ENCODE measurements at places on chromosomes 2 and 18. TPM values are rescaled to one million over a fixed set of nuclear protein-coding genes. Genes with fewer than 3 reads are reported as not detected.

GRCh38 chr18:48600046-48600445, 61.2 kb downstream of the CTIF start:
- no peak for DNase-seq

DNA sequence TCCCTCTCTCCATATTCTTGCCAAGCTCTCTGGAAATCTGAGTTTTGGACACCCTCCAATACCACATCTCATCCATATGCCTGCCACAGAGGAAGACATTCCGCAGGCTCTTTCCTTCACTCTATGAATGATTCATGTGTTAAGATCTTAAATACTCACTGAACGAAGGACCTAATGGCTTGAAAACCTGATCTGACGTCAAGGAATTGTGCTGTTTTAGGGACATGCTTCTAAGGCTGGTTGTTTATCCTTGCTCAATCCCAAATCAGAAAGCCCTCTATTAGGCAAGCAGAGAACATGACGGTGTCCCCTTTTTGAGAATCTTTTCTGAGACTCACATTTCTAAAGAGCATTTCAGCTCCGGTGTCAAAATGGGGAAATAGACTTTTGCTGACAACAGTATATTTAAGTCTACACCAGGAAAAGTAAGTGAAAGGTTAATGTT, 83.7 kb upstream of the GALNT5 start:
- DNase-seq, result no peak

GRCh38 chr2:105784589-105784988, 39.9 kb downstream of the NCK2 start:
- no peak for DNase-seq

GRCh38 chr18:62717169-62717924, 2.0 kb downstream of the PHLPP1 start:
- no peak for DNase-seq

DNA sequence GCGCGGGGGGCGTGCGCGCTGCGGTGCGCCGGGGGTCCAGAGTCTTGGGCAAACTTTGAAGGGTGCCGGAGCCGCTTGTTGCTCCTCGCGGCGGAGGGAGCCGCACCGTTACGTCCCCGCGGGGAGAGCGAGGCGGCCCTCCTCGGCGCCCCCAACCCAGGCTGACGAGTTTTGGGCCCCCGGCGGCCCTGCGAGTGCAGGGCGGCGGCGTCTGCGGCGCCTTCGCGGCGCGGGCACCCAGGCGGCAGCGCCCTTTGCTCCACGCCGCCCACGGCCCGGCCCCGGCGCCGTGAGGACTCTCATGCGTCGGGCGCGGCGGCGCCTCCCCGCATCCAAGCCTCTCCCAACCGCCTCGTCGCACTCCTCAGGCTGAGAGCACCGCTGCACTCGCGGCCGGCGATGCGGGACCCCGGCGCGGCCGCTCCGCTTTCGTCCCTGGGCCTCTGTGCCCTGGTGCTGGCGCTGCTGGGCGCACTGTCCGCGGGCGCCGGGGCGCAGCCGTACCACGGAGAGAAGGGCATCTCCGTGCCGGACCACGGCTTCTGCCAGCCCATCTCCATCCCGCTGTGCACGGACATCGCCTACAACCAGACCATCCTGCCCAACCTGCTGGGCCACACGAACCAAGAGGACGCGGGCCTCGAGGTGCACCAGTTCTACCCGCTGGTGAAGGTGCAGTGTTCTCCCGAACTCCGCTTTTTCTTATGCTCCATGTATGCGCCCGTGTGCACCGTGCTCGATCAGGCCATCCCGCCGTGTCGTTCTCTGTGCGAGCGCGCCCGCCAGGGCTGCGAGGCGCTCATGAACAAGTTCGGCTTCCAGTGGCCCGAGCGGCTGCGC, 814 bp downstream of the FZD7 start:
- DNase-seq, result no peak

GRCh38 chr2:123737371-123737770, 287.7 kb upstream of the CNTNAP5 start:
- DNase-seq, result no peak

DNA sequence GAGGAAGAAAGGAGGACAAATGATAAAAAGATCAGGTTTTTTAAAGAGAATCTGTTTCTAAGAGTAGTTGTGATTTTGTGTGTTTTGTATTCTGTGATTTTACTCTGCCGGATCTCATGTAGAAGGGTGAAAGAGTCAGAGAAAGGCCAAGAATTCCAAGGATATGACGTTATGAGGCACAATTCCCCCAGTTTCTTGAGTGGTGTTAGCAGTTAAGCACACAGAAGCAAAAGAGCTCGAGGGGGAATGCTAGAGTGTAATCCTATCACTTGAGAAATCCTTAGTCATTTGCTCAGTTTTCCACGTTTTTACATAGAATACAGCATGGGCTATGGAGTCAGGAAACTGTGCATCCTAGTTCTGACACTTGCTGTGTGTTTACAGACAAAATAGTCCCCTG, 34.8 kb downstream of the METTL4 start:
- no peak for DNase-seq

- DNase-seq, result no peak
Measured at GRCh38 chr2:219701847-219702634, 74.6 kb downstream of the SLC4A3 start.

DNA sequence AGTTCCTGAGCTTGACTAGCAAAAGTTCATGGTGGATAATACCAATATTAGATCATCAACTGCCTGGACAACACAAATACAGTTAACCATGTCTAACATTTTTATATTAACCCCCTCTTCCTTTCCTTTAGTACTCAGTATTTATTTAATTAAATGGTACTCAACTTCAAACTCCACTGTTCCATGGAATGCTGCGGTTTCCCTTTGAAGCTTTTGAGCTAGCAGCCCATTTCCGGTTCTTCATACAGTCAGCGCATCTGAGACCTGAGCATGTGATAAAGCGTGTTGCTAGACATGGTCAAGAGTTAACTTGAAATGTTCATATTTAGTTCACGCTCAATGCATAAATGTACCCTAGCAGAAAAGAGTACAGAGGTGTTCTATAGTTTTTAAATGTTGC, 278.4 kb downstream of the ALPK2 start:
- no peak for DNase-seq

GRCh38 chr2:63984606-63985359, 34.4 kb downstream of the VPS54 start:
- DNase-seq, result no peak

DNA sequence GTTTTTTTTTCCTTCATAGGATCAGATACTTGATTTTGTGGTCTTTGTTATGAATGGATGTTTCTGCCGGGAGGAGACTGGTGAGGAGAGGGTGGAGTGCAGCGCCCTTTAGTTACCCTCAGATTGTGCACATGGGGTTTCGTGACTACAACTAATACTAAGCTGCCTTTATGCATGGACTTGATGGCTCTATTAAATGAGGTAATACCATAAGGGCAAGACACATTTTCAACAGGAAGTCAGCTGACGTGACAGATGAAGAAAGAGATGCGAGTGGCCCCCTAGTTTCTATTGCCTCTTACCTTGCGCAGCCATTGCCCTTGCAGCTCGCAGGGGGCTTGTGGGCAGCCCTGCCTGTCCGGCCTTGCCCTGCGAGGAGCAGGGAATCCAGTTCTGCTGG, 24.4 kb downstream of the ZNF407 start:
- DNase-seq, result no peak

DNA sequence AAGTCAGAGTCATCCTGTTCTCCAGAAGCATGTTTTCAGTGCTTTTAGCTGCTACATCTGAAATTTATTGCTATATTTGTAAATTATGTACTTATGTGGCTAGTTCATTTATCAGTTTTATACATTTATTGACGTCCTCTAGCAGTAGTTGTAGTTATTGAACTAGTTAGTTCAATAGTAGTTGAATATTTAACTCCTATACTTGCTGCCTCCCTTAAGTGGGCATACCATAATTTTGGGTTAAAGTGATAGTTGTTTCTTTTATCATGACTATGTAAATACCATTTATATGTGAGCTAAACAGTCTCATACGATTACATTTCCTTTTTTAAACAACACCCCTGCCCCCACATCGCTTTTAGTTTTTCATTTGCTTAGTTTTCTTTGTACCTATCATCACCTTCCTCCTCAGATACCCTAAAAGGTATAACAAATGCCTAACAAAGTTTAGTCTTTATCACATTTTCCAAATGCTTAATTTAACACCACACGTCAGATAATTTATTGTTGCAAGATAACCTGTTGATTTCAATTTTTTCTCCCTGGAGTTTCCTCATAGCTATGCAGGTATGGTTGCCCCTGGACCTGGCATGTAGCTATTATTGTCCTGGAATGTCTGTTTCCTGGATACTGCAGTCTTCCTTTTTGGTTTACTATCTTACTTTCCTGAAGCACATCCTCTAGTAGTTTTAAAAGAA, 8.8 kb downstream of the MAP4K4 start:
- DNase-seq, result no peak

GRCh38 chr2:127721978-127722355, 20.7 kb downstream of the SFT2D3 start:
- no peak for DNase-seq

GRCh38 chr18:25364732-25365131, 12.8 kb upstream of the ZNF521 start:
- no peak for DNase-seq

GRCh38 chr2:11286323-11286722, 58.1 kb downstream of the ROCK2 start:
- DNase-seq, result no peak

DNA sequence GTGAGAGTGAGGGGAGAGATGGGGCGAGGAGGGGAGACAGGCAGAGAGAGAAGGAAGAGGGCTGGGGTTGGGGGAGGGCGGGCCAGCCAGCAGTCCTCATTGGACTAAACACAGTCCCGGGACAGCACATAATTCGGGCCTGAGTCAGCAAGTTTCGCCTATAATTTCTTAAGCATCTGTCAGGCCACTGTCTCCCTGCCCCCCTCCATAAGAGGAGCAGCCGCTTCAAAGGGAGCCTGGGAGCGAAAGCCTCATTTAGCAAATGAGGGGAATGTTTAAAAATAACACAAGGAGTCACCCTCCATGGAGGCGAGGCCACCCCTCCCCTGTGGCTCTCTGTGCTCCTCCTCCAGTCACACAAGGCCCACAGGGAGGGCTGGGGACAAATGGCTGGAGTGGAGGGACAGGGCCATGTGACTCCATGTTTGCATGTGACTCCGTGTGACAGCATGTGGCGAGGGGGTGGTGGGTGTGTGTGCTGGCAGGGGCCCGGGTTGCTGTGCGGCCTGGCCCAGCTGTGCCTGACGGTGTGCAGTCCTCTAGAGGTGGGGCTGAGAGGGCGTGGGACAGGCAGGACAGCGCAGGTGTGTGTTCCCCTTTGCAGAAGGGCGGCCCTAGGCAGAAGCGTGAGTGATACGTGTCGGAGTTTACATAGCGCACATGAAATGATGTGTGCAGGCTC, 162.4 kb downstream of the CELF4 start:
- no peak for DNase-seq

DNA sequence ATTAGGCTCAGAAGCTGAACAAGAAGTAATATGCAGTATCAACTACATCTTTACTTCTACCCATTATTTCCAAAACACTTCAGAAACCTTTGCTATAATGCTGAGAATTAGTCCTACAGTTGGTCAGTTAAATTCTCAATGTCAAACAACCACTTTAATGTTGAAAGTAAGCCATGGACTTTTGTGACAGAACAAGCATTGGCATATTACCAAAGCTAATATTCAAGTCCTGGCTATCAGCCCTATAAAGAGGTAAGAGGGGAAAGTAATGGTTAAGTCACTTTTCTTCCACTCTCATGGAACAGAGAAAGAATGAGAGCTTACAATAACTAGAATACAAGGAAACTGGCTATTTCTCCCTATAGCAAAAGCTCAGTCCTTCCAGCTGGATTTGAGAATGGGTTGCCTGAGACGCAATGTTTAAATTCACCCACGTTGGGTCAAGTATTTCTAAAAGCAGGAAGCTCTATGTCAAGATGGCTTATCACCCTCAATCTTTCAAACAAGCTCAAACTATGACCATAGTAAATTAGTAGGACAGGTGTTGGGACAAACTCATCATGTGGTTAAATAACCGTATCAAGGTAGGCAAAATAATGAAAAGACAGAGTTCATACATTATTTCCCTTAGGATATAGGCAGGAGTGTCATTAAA, 31.4 kb upstream of the MFSD6 start:
- no peak for DNase-seq

DNA sequence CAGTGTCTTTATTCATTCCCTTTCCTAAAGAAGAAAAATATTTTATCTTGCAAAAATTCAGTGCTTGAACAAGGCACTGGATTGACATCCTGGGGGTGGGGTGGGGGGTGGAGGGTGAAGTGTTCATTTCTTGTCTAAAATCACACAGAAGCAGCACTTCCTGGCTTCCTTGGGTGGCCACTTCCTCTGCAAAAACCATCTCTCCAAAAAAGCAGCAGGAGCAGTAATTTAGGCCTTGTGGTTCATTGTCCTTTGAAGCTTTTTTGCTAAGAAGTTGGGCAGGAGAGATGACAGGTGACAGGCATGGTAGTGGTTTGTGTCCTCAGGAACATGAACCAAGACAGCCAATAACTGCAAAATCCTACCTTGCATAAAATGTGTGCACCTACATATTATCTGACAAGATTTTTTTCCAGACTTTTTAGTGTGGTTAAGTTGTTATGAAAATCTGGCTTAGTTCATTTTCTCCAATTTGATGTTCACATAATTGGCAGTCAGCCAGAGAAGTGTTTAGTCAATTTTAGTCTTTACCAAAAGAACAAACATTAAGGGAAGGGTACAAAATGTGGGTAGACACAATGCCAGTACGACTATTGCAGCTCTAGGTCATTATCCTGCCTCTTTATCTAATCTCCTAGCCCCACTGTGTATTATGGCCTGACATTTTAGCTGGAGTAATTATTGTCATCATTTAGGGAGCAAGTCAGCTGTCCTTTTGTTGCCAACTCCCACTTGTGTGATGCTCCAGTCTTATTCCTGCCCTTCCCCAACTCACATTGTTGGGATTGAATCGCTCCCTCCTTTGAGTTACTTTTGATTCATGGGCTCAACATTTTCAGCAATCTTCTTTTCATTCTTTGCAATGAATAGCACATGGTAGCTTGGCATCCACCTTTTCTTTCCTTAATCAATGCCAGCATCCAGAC, 177.2 kb downstream of the MYO3B start:
- no peak for DNase-seq

Gene IKZF2
- total RNA-seq, result 4.7 TPM

Gene PLEK
- total RNA-seq, result 40.6 TPM

Gene CIDEA
- total RNA-seq, result not detected

Gene CFAP65
- not detected for total RNA-seq

Gene ERCC3
- total RNA-seq, result 19.7 TPM

Gene GKN2
- not detected for total RNA-seq

Gene TNFRSF11A
- 1.3 TPM for total RNA-seq

Gene TPO
- not detected for total RNA-seq

Gene CYTIP
- 2.4 TPM for total RNA-seq

Gene NCKAP1
- 64.2 TPM for total RNA-seq

Gene ABCG8
- 81.2 TPM for total RNA-seq
